Stomach (tissue), 19 donors: ENCODE measurements at places on chromosomes 3 and 15.

GRCh38 chr3:97793420-97794019 is 28.3 kb upstream of the CRYBG3 start:
- H3K4me3 ChIP-seq: no peak overlapping the region
- H3K4me1 ChIP-seq: no peaks in the 10 kb centered on the region
- DNase-seq: peak; percentile 82
- no peak overlapping the region for H3K27ac ChIP-seq

- peaks cover 53% of the 10 kb centered on the region for H3K27me3 ChIP-seq
- H3K4me1 ChIP-seq: peaks cover 13% of the 10 kb centered on the region
- no peak overlapping the region for H3K27ac ChIP-seq
- no peaks in the 10 kb centered on the region for H3K36me3 ChIP-seq
- DNase-seq: no peak
- H3K4me3 ChIP-seq: no peak overlapping the region
These were observed 1.6 kb upstream of the BNC1 start for GRCh38 chr15:83285979-83286553.

- no peak overlapping the region for H3K4me3 ChIP-seq
- DNase-seq: peak; percentile 46
- peak overlapping the region; percentile 68 for H3K27ac ChIP-seq
- H3K4me1 ChIP-seq: peaks cover 35% of the 10 kb centered on the region
- H3K36me3 ChIP-seq: no peaks in the 10 kb centered on the region
These were observed 83.6 kb upstream of the XCR1 start for GRCh38 chr3:46110701-46111493.

GRCh38 chr3:155859859-155860258 is 5.6 kb upstream of the SLC33A1 start:
- H3K36me3 ChIP-seq: no peaks in the 10 kb centered on the region
- H3K4me1 ChIP-seq: peaks cover 4% of the 10 kb centered on the region
- H3K27ac ChIP-seq: no peak overlapping the region
- no peak overlapping the region for H3K4me3 ChIP-seq
- no peaks in the 10 kb centered on the region for H3K27me3 ChIP-seq

DNA sequence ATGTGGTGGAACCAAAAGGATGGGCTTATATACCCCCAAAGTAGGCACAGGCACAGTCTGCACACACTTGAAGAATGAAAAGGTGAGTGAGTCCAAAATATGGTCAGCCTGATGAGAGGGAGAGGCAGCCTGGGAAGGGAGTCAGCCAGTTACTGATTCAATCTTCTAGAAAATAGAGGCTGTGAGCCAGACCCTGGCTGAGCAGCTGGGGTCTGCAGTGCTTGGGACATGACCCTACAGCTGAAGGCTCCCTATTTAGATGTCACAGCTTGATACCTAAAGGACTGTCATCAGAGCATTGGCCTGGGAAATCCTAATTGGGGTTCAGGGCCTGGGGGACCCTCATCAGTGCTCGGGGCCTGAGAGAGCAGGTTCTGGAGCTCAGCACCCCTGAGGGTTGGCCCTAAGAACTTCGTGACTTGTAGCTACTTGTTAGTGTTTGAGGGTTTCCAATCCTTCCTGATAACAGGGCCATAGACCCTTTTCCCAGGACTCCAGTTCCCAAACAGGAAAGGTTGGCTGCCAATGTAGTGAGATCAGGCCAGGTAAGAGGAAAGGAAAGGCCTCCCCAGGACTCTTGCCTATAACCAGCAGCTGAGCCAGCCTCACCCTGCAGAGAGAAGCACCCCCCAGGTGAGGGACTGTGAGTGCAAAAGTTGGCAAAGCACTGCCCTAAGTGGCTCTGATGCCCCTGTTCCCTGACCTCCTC is 54.7 kb upstream of the SLCO2A1 start:
- no peak overlapping the region for H3K4me3 ChIP-seq
- H3K36me3 ChIP-seq: no peaks in the 10 kb centered on the region
- H3K27ac ChIP-seq: no peak overlapping the region
- H3K27me3 ChIP-seq: no peaks in the 10 kb centered on the region
- no peak for DNase-seq

DNA sequence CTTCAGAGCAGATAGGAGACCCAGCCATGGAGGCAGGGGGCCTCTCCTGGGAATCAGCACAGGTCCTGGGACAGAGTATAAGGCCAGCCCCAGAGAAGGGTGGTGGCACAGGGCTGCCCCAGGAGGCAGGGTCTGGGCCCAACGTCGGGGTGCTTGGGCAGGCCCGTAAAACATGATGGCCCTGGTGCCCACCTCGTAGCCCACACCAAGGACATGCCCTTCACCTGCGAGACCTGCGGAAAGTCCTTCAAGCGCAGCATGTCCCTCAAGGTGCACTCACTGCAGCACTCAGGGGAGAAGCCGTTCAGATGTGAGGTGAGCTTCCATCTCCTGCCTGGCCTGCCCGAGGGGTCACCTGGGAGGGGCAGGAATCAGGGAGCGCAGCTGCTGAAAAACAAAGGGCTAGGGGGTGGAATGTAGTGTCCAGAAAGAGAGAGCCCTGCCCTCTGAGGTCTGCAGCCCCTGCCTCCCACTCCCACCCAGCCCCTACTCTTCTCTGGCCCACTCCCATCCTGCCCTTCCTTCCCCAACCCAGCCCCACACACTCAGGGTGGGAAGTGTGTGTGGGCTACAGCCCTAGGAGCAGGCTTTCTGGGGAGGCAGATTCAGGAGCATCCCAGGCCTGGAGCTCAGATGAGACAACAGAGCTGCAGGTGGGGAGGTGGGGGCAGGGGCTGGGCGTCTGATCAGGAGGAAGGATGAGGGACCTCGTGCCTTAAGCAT is 9.5 kb downstream of the ZBTB47 start:
- no peak overlapping the region for H3K4me3 ChIP-seq
- no peaks in the 10 kb centered on the region for H3K27me3 ChIP-seq
- no peak for DNase-seq
- peaks cover 13% of the 10 kb centered on the region for H3K4me1 ChIP-seq

- peaks cover 21% of the 10 kb centered on the region for H3K4me1 ChIP-seq
- peak overlapping the region; percentile 60 for H3K4me3 ChIP-seq
- peak overlapping the region; percentile 21 for H3K27ac ChIP-seq
These were observed 533.0 kb upstream of the SEMA6D start for GRCh38 chr15:47184003-47184907.

DNA sequence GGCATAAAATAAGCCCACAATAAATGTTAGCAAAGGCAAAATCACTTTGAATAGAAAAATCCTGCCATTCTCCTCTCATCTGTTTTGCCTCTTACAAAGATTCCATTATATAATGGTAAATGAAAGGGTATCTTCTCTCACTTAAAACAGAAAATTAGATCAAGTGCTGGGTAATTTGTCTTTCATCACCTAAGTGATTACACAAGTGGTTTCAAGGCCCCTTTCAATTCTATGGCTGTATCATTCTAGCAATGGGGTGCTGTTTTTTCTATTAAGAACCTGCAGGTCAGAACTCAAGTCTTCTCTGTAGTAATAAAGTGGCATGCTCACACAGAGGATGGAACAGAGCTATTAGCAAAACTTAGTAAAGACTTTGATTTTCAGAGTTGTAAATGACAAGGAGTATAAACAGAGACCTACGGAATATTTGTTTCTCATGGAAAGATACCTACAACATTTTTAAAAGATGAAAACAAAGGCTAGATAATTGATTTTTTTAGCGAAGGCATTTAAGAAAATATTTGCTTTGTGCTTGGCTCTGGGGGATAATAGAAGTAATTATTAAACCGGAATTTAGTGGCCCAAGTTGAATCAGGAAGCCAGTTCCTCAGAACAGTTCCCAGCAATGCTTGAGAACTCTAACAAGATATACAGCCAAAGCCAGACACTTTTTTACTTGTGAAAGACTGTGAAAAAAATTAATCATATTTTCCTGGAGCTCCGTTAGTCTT is 137.4 kb downstream of the CMSS1 start:
- H3K4me3 ChIP-seq: no peak overlapping the region
- DNase-seq: no peak
- no peaks in the 10 kb centered on the region for H3K36me3 ChIP-seq

- H3K4me3 ChIP-seq: no peak overlapping the region
- no peak overlapping the region for H3K27ac ChIP-seq
- no peaks in the 10 kb centered on the region for H3K4me1 ChIP-seq
- no peaks in the 10 kb centered on the region for H3K27me3 ChIP-seq
These were observed 20.4 kb downstream of the CD200 start for GRCh38 chr3:112353365-112353764.

- no peaks in the 10 kb centered on the region for H3K36me3 ChIP-seq
- peaks cover 26% of the 10 kb centered on the region for H3K4me1 ChIP-seq
- H3K27ac ChIP-seq: no peak overlapping the region
- H3K27me3 ChIP-seq: no peaks in the 10 kb centered on the region
These were observed 7.2 kb downstream of the CD276 start for GRCh38 chr15:73691396-73691795.

DNA sequence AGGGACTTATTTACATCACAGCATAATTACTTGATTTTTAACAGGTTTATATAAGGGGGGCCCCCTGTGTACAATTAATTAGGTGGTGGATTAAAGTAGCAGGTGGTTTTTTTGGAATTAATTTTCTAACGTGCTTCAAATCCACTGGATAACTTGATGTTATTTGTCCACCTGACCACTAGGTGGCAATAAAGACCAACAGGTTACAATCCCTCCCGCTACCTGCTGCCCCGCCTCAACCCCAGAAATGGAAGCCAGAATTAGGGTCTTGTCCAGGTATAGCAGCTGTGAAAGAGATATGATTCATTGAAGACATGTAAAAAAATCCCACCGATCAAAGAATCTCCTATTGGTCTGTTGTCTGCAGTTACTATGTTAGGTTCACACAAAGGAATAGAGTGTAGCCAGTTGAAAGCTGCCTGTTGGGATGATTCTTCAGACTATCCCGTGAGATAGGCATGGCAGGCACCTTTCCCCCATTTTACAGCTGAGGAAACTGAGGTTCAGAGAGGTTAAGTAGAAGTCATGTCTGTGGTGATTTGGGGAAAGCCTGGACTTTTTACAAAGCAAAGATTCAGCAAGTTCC is 44.0 kb downstream of the MFSD1 start:
- peak; percentile 65 for DNase-seq
- no peak overlapping the region for H3K27ac ChIP-seq
- H3K4me3 ChIP-seq: no peak overlapping the region
- H3K27me3 ChIP-seq: no peaks in the 10 kb centered on the region
- H3K4me1 ChIP-seq: peaks cover 5% of the 10 kb centered on the region

DNA sequence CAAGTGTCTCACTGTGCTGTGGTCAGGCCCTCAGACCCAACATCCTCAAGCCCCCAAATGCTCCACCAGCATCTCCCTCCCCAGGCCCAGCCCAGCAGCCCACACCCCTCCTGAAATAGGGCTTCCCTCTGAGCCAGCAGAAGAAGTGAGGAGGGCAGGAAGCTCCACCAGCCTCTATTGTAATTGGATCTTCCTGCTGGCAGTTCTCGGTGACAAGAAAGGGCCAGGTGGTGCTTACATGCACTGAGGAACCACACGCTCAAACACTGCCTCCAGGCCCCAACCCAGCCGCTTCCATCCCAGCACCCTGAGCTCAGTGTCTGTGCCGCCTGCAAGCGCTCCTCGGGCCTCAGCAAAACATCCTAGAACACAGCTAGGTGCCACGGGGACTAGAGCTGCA is 96.7 kb downstream of the ATP10A start:
- H3K27ac ChIP-seq: no peak overlapping the region
- no peak for DNase-seq
- no peaks in the 10 kb centered on the region for H3K4me1 ChIP-seq
- H3K27me3 ChIP-seq: no peaks in the 10 kb centered on the region
- H3K4me3 ChIP-seq: no peak overlapping the region
- peaks cover 14% of the 10 kb centered on the region for H3K36me3 ChIP-seq

DNA sequence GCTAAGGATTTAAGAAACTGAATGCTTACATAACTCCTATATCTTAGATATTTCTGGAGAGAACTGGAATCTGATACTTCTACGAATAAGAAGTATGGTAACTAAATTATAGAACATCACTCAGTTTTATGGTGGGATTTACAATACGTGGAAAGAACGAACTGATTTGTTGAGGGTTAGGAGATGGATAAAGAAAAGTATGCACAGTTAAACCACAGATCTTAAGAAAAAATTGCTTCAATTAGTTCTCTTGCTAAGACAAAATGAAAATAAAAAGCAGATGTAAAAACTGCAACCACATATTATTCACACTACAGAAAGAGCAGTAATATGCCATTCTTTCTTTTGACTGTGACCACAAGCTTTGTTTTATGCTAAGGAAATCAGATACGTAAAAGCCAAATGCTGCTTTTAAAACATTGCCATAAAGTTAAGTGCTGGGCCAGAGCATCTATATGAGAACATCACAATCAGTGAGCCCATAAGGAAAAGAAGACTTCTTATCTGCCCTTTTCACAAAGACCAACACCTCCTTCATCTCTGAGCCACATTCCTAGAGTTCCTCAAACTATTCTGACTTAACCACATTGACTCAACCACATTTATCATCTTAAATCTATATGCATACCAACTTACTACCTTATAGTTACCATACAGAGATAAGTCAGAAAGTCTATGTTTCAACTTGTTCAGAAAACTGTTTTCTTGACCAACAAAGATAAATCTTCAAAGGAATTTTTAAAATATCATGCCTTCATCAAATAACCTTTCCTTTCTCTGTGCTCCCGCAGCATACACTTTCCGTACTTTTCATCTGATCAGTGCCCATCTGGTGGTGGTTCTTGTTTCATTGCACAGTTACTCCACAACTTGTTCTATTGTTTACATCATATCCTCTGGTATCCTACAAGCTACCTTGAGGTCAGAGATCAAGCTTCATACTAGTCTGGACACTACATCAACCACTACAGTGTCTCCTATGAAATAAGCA is 61.7 kb downstream of the FSIP1 start:
- no peak overlapping the region for H3K27ac ChIP-seq
- H3K27me3 ChIP-seq: no peaks in the 10 kb centered on the region
- H3K4me3 ChIP-seq: no peak overlapping the region
- DNase-seq: no peak
- H3K4me1 ChIP-seq: no peaks in the 10 kb centered on the region

GRCh38 chr3:1200371-1200770 is 107.5 kb downstream of the CNTN6 start:
- no peak for DNase-seq
- H3K4me3 ChIP-seq: no peak overlapping the region
- H3K27me3 ChIP-seq: no peaks in the 10 kb centered on the region
- no peaks in the 10 kb centered on the region for H3K4me1 ChIP-seq

DNA sequence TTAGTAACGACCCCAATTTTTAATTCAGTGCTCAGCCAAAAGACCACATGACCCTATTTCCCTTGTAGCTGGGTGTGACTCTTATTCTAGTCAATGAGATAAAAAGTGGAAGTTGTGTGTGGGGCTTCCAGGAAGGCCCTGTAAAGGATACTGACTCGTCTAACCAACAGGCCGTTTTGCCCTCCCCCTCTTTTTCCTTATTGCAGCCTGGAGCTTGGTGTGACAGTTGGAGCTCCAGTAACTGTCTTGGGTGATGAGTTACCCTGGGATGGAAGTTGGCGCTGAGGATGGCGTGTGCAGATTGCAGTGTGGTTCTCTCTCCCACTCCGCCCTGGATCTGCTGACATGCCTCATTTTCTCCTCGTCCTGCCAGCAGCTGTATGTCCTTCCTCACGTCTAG is 209.3 kb upstream of the PROK2 start:
- H3K36me3 ChIP-seq: no peaks in the 10 kb centered on the region
- H3K27ac ChIP-seq: no peak overlapping the region
- H3K27me3 ChIP-seq: no peaks in the 10 kb centered on the region
- no peak overlapping the region for H3K4me3 ChIP-seq
- H3K4me1 ChIP-seq: no peaks in the 10 kb centered on the region
- no peak for DNase-seq
